ENCODE measurements at places on chromosomes 3 and 15.

DNA sequence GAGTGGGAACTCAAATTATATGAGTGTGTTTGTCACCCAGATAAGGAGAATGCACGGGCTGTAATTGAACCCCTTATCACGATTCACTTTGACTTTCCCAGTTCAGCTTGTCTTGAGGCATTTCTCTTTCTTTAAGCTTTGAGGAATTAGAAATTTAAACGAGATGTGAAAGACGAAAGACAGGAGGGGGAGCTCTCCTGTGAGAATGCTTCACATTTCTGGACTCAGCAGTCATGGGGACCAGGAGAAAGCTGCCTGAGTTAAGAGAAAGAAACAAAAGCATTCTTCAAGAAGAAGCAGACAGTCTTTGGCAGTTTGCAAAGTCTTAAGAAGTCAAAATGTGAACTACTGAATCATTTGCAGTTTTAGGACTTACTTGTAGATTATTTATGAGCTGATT lies 205.6 kb downstream of the NECTIN3 start:
- DNase-seq, result no peak

DNA sequence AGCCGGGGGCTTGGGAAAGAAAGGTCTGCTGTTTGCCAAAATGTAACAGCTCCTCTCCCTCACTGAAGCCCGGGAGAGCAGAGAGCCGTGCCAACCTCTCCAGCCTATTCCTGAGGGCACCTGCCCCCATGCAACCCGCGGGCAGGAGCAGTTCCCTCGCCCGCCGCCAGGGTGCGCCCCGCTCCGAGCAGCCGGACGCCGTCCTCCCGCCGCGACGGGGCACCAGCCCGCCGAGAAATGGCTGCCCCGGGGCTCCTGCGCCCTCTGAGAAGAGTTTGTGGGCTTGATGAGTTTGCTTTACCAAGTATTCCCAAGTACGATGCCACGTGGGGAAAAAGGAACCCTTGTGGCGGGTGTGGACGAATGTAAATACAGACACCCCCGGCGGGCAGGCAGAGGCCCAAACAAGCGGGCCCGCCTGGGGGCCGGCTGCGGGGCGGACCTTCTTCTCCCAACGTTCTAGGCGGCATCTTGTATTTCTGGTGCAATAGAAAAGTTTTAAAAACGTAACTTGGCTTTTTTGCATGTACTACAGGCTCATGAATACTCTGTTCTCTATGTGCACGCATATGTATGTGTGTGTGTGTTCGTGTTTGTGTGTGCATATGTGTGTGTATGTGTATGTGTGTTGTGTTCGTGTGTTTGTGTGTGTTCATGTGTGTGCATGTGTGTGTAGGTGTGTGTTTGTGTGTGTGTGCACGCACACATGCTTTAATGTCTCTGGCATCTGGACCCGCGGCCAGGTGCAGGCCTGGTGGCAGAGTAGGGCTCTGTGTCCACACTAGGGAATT lies 162.9 kb downstream of the CHSY1 start:
- peak; percentile 78 for DNase-seq

- DNase-seq, result no peak
Measured at GRCh38 chr3:117526470-117527079, 817.0 kb downstream of the TUSC7 start.

DNA sequence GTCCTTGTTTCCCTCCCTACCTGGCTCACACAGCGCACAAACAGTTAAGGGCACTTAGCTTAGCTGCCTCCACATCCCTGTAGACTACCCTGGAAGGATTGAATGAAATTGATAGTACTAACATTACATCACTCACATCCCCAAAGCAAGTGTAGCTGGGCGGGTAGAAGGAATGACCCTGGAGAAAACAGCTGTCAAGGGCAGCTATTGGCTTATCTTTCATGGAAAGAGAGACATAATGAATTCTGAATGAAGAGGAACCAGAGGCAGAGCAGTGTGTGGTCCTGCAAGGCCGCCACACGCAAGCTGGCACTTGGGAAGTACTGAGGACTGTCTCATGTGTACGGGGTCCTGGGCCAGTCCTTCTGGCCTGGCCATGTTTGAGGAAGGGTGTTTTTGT lies 369.6 kb upstream of the RGMA start:
- no peak for DNase-seq

DNA sequence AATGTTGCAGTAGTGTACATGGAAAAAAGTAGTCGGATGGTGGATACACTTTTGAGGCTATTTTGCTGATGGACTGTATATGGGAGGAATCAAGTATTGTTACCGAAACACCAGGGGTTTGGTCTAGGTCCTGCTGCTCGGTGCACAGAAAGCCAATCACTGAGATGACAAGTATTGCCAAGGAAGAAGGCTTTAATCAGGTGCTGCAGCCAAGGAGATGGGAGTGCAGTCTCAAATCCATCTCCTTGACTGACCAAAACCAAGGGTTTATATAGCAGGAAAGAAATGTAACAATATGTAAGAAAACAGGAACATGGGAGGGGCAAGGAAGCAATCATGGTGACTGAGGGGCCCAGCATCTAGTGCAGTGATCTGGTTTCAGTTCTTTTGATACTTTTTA lies 2.8 kb upstream of the ACVR2B start:
- no peak for DNase-seq

Data from uterus (tissue), 4 donors.